ENCODE measurements at places on chromosomes 2 and 18.

DNA sequence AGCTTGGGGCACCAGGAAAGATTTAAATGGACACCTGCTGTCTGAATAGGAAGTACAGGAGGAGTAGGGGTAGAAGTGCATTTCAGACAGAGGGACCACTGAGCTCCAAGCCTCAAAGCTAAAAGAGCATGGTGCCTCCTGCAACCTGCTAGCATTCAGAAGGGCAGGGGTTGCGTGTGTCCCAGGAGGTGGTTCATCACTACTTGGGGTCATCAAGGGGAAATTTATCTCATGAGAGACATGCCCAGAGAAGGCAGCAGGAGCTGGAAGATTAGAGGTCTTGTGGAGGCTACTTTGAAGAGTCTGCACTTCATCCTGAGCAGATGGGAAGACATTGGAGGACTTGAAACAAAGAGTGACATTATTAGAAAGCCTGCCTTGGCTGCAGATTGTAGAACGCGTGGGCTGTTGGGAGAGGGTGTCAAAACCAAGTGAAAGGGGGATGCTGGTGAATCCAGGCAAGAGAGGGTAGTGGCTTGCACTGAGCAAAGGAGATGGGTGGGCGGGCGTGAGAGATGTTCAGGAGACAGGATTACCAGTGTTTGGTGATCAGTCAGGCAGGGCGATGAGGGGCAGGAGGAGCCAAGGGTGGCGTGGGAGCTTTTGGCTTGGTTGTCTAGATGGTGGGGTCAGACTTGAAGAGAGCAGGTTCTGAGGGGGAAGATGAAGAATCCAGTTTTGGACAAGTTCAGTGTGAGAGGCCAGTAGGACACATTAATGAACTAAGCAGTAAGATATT, 154.0 kb downstream of the DYSF start:
- no peak for DNase-seq

- DNase-seq, result peak; percentile 41
These were observed 515 bp upstream of the PLEKHB2 start for GRCh38 chr2:131104487-131105155.

- DNase-seq, result no peak
These were observed 6.5 kb upstream of the FN1 start for GRCh38 chr2:215442401-215442787.

DNA sequence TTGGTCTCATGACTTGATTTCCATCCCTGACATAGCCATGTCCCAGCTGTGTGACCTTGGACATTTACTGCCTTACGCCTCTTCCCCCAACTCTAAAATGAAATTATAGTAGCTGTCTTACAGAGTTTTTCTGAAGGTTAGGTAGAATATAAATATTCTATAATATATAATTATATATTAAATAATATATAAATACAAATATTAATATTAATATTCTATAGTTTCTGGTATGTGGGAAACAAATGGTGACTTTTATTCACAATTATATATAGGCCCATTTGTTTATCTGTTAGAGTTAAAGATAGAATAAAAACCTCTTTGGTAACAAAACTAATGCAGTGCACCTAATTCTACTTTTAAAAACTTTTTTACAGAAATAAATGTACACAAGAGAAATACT, 1.7 kb downstream of the RBBP8 start:
- no peak for DNase-seq

- no peak for DNase-seq
These were observed 174.6 kb downstream of the GFPT1 start for GRCh38 chr2:69212238-69213028.

All from hematopoietic multipotent progenitor cell (in vitro differentiated cells).